NCI-H187 (cell line): ENCODE measurements at places on chromosomes 11 and 22.

DNA sequence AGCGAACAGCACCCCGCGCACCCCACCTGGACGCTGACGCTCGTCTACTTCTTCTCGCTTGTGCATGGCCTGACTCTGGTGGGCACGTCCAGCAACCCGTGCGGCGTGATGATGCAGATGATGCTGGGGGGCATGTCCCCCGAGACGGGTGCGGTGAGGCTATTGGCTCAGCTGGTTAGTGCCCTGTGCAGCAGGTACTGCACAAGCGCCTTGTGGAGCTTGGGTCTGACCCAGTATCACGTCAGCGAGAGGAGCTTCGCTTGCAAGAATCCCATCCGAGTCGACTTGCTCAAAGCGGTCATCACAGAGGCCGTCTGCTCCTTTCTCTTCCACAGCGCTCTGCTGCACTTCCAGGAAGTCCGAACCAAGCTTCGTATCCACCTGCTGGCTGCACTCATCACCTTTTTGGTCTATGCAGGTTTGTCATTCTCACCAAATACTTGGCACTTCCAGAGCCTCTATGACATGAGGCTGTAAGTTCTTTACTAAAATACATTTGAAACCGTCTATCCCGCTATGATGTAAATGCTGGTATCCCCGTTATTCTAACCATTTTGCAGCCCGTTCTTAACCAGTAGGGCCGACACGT lies 535 bp downstream of the AQP11 start:
- DNase-seq, result peak; percentile 30

DNA sequence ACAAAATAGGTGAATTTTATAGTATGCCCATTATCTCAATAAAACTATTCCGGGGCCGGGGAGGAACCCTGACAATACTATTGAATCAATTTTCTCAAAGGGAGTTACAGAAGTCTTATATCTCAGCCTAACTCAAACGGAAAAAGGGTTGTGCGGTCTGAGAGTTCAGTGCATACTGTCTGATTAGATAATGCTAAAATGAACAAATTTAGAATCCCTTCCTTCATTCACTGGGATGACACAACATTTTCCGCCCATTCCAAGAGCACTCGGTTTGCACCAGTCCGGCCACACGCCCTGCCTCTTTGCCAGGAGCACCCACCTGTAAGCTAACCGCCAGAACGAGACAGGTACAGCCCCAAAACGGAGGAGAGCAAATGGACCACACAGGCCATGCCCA lies 50.0 kb upstream of the NFRKB start:
- DNase-seq, result no peak

- DNase-seq, result no peak
These were observed 14.3 kb downstream of the LRRC75B start for GRCh38 chr22:24578355-24579257.

DNA sequence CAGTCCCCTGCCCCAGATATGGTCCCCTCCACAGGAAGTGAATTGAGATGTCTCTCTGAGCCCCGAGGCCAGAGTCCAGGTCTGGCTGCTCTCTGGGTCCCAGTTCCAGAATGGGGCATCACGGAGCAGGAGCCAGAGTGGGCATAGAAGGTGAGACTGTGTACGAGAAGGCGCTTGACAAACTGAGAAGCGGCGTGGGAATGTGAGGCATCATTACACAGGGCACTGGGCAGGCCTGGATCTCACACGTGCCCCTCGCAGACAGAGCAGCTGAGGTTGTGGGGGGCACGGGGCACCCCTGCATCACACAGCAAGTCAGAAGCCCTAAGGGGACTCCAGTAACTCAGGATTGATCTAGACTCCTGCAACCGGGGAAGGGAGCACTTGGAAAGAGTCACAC lies 9.2 kb downstream of the STARD10 start:
- no peak for DNase-seq

GRCh38 chr11:13885083-13885482 lies 77.4 kb upstream of the SPON1 start:
- no peak for DNase-seq

DNA sequence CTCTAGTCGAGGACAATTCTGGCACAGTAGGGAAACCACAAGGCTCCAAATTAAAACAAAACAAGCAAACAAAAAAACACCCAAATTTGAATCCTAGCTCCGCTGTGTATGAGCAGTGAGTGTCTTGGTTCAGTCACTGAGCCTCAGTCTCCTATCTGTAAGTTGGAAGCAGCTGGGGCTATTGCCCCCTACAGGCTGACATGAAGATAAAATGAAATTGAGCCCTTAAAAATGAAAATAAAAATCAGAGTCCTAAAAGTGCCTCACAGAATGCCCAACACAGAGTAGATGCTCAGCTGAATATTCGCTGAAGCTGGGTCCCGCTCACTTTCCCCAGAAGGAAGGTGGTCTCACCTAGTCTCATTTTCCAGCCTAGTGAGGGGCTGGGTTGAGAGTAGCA lies 65.2 kb downstream of the PDE2A start:
- DNase-seq, result no peak

GRCh38 chr11:73652856-73653559 lies 6.6 kb downstream of the PLEKHB1 start:
- no peak for DNase-seq

DNA sequence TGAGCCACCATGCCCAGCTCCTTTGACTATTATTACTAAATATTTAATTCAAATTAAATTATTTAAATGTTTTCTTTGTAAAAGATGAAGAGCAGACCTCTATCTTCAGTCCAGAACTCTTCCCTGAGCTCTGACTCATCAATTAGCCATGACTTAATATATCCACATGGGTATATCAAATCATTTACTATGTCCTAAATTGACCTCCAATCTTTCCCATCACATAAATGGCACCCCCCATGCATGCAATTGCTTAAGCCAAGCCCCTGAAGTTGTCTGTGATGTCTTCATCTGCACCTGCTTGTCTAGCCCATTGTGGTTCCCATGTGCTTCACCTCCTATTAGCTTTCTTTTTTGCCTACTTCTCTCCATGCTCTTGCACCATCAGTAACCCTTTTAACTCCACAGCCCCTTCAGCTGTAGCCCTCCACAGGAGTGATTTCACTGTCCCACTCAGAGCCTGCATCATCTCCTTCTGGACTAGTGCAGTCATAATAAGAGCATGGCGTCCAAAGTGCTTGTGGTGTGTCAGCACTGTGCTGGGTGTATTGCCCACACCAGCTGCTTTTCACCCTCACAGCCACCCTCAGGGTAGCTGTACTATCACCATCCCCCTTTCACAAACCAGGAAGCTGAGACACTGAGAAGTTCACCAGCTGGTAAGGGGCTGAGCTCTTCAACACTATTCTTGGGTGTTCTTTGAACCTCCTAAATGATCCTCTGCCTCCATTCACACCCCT lies 11.8 kb upstream of the THY1 start:
- no peak for DNase-seq

- DNase-seq, result no peak
These were observed 944 bp downstream of the C11orf86 start for GRCh38 chr11:66976028-66976467.

GRCh38 chr11:34957206-34957605 lies 40.8 kb downstream of the PDHX start:
- no peak for DNase-seq

GRCh38 chr11:6681949-6682348 lies 1.2 kb downstream of the MRPL17 start:
- no peak for DNase-seq

DNA sequence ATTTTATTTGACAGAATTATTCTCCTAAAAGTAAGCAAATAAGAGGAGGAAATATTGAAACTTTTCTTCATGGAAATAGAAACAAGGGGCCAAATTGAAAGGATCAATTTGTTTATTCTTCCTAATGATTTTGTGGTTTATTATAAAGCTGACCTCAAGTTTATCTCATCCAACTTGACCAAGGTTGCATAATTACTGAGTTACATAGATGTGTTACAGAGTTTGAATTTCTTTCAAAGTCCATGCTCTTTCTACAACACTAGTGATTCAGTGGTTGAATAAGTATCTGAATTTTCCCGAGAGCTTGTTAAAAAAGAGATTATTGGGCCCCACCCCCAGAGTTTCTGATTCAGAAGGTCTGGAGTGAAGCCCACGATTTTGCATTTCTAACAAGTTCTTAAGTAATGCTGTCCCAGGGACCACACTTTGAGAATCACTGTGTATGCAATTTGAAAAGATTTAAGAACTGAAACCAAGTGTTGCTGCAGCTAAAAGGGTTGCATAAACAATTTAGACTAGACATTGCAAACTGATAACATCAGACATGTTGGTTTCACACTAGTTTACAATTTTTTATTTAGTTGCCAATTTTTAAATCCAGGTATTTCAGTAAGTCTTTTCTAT lies 485.7 kb upstream of the ANO5 start:
- DNase-seq, result no peak

DNA sequence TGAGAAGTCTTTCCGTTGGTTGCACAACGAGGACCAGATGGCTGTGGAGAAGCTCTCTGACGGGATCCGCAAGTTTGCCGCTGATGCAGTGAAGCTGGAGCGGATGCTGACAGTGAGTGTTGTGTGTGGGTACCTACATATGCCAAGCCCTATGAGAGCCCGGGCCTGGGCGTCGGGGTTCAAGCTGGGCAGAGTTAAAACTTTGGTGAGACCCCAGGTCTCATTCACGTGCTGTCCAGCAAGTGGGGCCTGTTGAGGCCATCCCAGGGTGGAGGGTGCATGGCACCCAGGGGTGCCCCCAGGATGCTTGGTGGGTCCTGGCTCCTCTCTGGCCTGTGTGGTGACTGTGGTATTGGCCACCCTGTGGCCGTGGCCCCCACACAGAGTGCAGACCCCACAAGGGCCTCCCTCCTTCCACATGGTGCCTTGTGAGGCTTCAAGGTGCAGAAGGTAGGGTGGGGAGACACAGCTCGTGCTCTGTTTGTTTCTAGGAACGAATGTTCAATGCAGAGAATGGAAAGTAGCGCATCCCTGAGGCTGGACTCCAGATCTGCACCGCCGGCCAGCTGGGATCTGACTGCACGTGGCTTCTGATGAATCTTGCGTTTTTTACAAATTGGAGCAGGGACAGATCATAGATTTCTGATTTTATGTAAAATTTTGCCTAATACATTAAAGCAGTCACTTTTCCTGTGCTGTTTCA lies 12.8 kb downstream of the GATD1 start:
- DNase-seq, result no peak

DNA sequence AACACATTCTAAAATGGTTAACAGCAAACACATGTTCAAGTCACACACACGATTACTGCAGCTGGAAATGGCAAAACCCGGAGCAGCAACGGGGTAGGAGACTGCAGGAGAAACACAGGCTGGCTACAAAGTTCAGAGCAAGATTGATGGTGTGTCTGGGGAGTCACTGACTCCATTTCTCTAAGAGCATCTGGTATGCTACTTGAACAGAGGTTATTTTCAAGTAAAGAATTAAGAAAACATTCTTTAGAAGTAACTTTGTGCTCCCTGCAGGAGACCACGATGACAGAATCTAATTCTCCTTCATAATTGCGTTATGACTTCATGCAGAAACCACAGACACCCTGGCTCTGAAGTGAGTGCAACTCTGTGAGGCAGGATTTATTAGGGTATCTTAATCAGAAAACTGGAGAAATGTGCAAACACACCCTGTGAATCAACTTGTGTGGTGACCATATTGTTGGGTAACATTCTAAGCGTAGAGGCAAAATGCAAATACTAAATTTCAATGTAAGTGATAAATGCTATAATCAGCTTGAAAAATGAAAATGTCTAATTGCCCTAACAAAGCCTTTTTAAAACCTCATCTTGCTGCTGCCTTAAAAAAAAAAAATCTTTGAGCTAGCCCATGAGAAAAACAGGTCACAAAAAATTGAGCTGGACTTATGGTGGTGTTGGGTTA lies 303.0 kb downstream of the CADM1 start:
- DNase-seq, result no peak
